ENCODE measurements at places on chromosomes 12 and 14.

DNA sequence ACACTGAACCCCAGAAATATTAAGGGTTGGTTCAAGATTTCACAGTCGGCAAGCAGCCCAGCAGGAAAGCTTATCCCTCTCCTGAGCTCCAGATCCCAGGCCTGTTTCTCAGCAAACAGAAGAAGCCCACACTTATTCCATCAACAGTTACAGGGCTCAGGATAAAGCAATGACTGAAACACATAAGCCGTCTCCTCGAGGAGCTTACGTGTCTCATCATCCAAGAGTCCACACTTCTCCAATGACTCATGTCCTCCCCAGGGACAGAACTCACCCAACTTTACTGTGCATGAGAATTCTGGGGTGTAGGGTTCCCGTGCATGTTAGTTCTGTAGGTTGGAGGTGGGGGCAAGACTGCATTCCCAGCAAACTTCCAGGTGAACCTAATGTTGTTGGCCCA, 31.2 kb downstream of the GSC start:
- DNase-seq = no peak

- DNase-seq = no peak
Measured at GRCh38 chr12:39886106-39886505, 219.8 kb downstream of the SLC2A13 start.

- DNase-seq = no peak
Measured at GRCh38 chr12:7403466-7403865, 40.5 kb downstream of the CD163L1 start.

- no peak for DNase-seq
Measured at GRCh38 chr12:131194166-131194565, 240.5 kb downstream of the ADGRD1 start.

GRCh38 chr14:73467800-73468199, 9.5 kb upstream of the NUMB start:
- DNase-seq = no peak

DNA sequence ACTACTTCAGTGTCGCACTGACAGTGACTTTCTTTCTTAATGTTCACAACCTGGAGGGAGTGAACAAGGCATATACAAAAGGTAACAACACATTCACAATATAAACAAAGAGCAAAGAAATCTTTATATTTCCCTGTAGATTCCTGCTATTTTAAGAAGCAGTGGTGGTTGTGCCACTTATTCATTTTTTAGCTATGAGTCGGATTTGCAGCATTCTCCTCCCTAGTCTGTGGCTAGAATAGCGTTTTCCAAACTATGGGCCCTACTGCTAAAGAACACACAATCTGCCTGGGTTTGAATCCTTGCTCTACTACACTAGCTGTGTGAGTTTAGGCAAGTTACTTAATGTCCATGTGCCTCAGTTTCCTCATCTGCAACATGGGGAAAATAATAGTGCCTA, 18.6 kb upstream of the MDM1 start:
- no peak for DNase-seq

GRCh38 chr12:2156333-2156732, 103.5 kb downstream of the CACNA1C start:
- no peak for DNase-seq

- DNase-seq = peak; percentile 83
Measured at GRCh38 chr12:121536054-121536898, 44.5 kb downstream of the KDM2B start.

- DNase-seq = no peak
Measured at GRCh38 chr12:113388351-113388750, 15.3 kb downstream of the SDS start.

- no peak for DNase-seq
Measured at GRCh38 chr12:94203796-94204195, 55.4 kb downstream of the PLXNC1 start.

DNA sequence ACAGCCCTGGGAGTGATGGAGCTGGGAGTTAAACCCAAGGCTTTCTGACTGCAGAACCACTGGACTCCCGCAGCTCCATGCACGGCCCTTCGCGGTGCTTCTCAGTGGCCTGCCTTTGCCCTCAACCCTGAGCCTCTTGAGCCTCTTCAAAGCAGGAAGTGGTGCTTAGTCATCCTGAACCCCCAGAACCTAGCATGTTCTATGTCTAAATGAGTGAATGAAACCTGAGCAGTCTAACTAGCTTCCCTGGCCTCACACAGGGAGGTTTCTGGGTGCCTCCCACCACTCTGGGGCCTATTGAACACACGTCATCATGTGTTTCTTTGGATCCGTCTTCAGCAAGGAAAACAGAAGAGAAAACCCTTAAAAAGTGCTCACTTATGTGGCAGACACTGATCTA, 117.9 kb upstream of the SFSWAP start:
- no peak for DNase-seq

DNA sequence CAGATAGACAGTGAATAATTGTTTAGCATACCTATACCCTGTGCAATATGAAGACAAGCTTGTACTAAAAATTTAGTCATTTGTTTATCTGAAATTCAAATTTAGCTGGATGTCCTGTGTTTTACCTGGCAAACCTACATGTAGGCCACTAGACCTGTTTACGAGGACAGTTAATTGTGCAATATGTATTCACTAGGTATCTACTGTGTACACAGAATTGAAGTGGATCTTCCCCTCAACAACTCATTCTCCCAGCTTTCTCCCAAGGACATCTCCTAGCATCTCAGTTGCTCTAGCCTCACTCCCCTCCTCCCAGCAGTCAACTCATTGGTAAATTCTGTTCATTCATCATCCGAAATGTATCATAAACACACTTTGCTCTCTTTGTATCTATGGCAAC, 25.3 kb downstream of the AK7 start:
- no peak for DNase-seq

- DNase-seq = no peak
Measured at GRCh38 chr12:107583551-107583950, 102.0 kb upstream of the PWP1 start.

GRCh38 chr14:99484106-99484505, 2.9 kb downstream of the CCNK start:
- no peak for DNase-seq
